ENCODE measurements at places on chromosomes 6 and 20.

DNA sequence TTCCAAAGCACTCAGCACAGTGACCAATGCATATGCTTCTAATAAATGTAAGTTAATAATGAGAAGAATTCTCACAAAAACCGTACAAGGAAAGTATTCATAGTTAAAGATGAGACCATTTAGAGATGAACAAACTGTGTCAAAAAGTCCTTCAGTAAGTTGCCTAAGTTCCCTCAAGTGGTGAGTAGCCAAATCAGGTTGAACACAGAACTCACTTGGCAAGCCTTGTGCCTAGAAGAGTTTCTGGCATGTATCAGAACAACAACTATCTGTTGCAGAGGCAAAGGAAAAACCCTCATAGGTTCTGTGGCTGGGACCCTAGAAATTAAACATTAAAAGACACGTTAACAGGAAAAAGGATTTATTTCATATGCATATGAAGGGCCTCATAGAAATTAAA is 129.6 kb upstream of the DOK5 start:
- no peak for DNase-seq

DNA sequence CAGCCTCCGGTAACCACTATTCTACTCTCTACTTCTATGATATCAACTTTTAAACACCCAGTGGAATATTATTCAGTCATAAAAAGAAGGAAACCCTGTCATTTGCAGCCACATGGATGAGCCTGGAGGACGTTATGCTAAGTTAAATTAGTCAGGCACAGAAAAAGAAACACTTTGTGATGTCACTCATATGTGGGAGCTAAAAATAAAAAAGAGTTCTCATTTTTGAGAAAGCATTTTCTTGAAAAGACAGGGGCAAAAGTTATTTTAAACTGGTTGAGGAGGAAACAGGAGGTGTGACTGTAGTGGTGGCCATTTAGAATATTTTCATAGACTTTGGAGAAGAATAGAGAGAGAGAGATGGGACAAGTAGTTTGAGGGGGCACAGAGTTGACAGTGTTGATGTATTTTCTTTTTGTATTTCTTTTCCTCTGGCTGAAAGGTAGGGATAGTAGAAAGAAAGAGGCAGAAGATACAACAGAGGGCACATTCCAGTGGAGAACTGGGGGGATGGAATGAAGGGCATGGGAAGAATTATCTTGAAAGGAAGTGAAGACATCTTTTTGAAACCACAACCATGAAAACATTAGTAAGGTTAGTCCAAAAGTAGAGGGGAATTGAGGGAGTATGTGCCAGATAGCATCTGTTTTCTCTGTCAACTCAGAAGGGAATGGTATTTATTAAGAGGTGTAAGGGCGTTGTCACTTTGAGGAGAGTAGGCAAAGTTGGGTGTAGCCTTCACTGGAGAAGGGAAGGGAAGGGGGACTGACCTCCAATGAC is 181.3 kb upstream of the GMDS start:
- DNase-seq, result no peak

GRCh38 chr20:20743511-20744169 is 31.2 kb upstream of the RALGAPA2 start:
- DNase-seq, result peak; percentile 53

DNA sequence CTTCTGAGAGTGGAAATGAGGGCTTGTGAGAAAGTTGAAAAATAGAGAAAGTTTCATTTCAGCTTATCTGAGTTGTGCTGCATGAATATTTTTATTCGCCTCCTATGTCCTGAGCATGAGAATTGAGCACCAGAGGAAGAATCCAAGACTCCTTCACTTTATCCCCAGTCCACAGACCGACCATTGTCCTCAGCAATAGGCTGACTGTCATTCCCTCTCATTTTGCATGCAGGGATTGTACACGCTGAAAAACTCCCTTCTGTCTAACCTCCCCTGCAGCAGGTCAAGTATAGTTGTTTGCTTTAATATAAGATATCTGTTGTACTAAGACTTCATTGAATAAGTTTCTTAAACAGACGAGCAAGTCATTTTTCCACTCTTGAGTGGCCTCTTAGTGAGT is 437.6 kb downstream of the PRKN start:
- DNase-seq, result no peak

- peak; percentile 76 for DNase-seq
Observed at GRCh38 chr20:32483351-32484224, 101.5 kb downstream of the NOL4L start.

GRCh38 chr20:37856932-37857660 is 45.8 kb upstream of the VSTM2L start:
- DNase-seq, result no peak

GRCh38 chr6:41455410-41455809 is 90.8 kb upstream of the FOXP4 start:
- DNase-seq, result no peak

GRCh38 chr20:10430000-10430466 is 4.0 kb downstream of the MKKS start:
- DNase-seq, result no peak
